Neural cell (in vitro differentiated cells): ENCODE measurements at places on chromosomes 6 and 20. TPM values are rescaled to one million over a fixed set of nuclear protein-coding genes. Genes with fewer than 3 reads are reported as not detected.

The ANKRD66 gene
- polyA plus RNA-seq: not detected in 2 replicates

The PACSIN1 gene
- polyA plus RNA-seq: 3.1 and 5.7 TPM in 2 replicates

The FNDC1 gene
- not detected in 2 replicates for polyA plus RNA-seq

The TNXB gene
- 3.3 and 3.6 TPM in 2 replicates for polyA plus RNA-seq

The TNFRSF21 gene
- 13.0 and 14.0 TPM in 2 replicates for polyA plus RNA-seq

The SMOC2 gene
- 0.50 and 1.2 TPM in 2 replicates for polyA plus RNA-seq

The SLC22A1 gene
- polyA plus RNA-seq: 0.71 and 1.4 TPM in 2 replicates

The CFAP206 gene
- polyA plus RNA-seq: 5.7 and 6.6 TPM in 2 replicates

The RNF5 gene
- polyA plus RNA-seq: 342 and 369 TPM in 2 replicates

The IPCEF1 gene
- polyA plus RNA-seq: 2.3 and 3.9 TPM in 2 replicates

The BPIFB4 gene
- not detected in 2 replicates for polyA plus RNA-seq

The STK38 gene
- 58.7 and 59.3 TPM in 2 replicates for polyA plus RNA-seq

The ZNF311 gene
- polyA plus RNA-seq: 4.6 and 4.7 TPM in 2 replicates

The RCAN2 gene
- 37.4 and 38.9 TPM in 2 replicates for polyA plus RNA-seq

The ZBTB9 gene
- 6.8 and 7.7 TPM in 2 replicates for polyA plus RNA-seq

The HS3ST5 gene
- polyA plus RNA-seq: not detected in 2 replicates

The REM1 gene
- not detected in 2 replicates for polyA plus RNA-seq

The SOX4 gene
- polyA plus RNA-seq: 371 and 394 TPM in 2 replicates

The SUMO4 gene
- polyA plus RNA-seq: not detected in 2 replicates
